DMS153 (cell line): ENCODE measurements at places on chromosomes 7 and 10.

- DNase-seq = no peak
These were observed 44.1 kb upstream of the PTPRN2 start for GRCh38 chr7:158631574-158632195.

DNA sequence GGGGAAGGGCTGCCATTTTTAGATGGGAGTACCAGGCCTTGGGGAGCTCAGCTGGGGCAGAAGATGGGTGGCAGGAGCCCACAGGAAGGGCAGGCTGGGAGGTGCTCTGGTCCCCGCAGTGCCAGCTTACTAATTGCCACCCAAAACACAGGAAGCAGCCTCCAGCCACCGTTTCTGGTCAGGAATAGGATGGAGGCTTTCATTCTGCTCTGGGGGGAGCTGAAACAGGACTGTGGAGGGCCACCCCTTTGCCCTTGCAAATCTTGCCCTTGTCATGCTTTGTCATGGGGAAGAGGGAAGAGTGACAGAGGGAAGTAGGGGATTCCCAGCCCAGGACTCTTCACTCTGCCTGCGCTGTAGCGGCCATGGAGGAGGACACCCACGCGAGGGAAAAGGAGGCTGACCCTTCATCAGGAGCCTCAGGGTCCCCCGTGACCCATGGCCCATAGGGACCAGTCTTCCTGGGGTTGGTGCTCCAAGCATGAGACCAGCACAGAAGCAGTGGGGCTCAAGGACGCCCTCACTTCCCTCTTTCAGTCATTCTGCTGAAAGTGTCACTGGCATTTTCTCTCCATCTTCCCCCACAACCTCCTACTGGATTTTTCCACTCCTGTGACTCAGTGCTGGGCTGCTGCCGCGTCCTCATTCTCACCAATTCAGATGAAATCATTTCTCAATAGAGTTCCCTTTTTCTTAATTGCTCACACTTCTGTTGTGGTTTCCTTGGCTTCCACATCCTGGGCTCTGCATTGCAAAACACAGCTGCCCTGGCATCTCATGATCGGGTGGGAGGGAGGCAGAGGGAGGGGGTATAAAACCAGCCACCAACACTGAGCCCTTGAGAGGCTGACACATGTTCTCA, 61.9 kb downstream of the MKI67 start:
- no peak for DNase-seq

- no peak for DNase-seq
These were observed 99.0 kb upstream of the FZD1 start for GRCh38 chr7:91165006-91165845.

DNA sequence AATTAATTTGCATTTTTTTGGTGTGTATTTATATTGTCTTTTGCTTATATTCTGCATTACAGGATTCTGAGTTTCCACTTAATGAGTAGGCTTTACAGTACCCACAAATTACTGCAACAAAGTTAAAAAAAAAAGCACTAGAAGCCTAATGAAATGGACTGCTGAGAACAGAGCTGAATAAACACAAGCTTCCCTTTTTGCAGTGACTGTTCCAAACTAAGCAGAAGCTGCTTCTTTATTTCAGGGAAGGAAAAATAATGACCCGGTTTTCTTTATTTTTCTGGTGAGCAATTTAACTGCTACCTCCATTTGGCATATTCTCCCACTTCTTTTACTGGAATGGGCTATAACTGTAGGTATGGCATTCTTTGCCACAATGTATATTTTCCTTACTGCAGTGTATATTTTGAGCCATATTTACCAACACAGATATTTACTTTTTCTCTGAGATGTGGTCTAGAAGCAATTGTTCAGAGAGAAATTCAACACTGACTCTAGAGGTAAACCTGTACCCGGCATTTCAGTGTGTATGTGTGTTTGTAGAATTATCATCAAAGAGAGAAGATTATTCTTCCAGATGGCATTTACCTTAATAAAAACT, 56.9 kb downstream of the HDAC9 start:
- DNase-seq = peak; percentile 11

GRCh38 chr10:90847436-90847835, 10.4 kb downstream of the HTR7 start:
- no peak for DNase-seq

GRCh38 chr7:68776326-68776725, 821.9 kb upstream of the AUTS2 start:
- no peak for DNase-seq

- no peak for DNase-seq
These were observed 78.3 kb upstream of the ATP6V0A4 start for GRCh38 chr7:138876326-138876725.

GRCh38 chr7:42493436-42494198, 256.6 kb upstream of the GLI3 start:
- DNase-seq = no peak

DNA sequence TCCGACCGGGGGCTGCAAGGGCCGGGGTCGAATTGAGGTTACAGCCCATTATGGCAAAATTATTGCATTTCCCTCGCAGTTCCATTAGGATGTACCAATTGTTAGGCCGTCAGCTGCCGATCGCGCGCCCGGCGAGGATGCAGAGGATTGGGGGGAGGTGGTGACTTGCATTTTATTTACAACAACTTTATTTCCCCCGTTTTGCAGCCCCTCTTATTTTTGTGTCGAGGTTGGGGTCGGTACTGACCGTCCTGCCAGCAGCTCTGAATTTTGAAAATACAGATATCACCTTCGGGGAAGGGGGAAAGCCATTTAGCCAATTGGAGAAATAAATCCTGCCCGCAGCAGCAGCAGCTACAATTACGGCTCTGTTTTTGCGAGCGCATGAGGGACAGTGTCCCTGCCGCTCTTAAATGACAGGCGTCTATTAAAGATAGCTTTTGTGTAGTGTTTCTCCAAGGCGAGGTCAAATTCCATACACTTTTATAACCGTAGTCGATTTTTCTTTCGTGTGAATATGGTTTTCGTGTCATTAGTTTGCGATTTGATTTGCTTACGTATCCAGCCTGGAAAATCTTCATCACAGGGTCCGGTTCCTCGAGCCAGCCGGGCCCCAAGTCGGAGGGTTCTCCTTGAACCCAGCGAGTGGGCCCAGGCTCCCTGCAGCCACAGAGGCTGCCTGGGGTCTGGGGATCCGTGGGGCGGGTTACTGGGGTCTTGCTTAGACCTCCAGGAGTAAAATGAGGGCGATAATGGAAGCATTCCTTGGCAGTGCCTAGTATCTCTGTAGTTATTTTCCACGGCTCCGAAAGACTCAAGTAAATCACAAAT, 684 bp upstream of the HOXA5 start:
- DNase-seq = no peak

- DNase-seq = no peak
These were observed 85.3 kb downstream of the HECTD2 start for GRCh38 chr10:91495402-91495801.

DNA sequence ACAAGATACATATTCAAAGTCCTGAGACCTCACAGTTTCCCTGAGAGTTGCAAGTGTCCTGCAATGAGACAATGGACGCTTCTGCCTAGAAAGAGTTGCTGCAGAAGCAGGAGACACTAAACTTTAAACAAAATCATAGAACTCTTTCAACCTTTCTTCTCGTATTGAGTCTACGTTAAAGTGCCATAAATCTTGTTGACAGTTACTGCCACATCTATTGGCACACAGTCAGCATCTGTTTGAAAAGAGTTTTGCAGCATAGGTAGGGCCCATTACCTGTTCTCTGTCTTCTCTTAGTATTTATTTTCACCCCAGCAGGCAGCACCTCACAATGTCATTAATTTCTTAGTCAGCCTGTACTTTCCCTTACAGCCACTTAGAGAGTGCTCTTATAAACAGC, 335.3 kb upstream of the ETV1 start:
- peak; percentile 13 for DNase-seq

DNA sequence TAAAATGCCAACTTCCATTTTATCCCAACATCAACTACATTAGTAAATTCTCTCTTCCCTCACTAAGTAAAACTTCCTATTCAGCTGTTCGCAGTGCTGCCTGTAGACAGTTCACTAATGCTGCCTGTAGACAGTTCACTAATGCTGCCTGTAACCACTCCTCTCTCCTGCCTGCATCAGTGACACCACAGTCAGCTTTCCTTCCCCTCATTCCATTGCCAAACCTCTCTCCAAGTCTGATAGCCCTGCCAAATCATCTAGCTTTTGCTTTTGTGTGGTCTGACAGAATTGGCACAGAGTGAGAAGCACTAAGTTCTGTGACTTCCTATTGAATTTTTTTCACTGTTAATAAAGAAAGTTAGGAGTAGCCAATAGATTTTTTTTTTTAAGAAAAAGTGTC, 43.0 kb upstream of the MACC1 start:
- no peak for DNase-seq

DNA sequence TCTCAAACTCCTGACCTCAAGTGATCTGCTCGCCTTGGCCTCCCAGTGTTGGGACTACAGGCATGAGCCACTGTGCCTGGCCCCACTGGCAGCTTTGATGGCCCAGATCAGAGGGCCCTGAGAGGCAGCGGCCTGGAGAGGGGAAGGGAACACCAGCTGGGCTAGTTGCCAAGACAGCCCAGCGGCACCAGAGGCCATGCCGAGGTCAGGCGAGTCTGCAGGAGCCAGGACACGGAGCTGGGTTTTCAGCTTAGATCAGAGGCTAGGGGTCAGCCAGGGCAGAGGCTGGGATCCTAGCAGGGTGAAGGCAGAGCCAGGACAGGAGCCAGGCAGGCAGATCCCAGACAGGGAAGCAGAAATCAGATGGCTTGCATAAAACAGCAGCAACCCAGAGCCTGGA, 92.9 kb downstream of the MYL10 start:
- DNase-seq = no peak

DNA sequence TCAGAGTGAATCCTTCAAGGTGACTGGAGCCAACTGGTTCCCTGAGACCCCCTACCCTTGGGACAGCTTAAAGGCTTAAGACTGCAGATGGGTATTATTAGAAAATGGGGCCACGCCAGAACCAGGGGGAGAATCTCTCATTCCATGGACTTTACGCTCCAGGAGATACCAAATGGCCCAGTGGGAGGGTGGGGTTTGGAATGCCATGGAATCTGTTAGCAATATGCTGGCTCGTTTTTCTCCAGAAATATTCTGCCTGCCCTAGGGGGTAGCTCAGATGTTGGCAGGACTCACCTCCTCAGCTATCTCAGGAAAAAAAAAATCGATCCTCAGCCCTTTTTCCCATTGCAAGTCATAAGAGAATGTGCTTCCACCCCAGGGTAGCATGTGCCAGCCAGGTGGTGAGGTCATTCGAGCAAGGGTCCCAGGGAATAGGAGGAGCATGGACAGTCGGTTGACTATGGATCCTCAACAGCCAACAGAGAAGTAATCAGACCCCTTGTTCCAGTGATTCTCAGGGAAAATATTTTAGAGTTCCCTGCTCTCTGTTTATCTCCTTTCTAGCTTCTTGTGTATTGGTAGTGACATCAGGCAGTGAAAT, 22.9 kb downstream of the SVIL start:
- no peak for DNase-seq

- DNase-seq = no peak
These were observed 187.9 kb downstream of the GATA3 start for GRCh38 chr10:8242295-8242872.

DNA sequence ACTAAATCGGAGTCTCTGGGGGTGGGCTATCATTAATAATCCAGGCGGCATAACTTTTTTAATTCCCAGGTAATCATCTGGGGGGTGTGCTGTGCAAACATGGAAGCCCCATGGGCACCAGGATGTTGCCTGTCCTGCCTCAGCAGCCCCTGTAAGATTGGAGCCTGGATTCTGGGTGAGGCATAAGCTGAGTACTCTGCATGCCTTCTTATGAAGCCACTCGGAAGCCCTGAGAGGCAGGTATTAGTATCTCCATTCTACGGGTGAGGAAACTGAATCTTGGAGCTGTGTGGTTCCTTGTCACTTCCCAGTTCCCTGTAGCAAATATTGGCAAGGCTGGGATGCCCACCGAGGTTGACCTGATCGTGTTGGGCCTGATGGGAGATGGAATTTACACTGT, 7.4 kb upstream of the OPN4 start:
- DNase-seq = no peak

DNA sequence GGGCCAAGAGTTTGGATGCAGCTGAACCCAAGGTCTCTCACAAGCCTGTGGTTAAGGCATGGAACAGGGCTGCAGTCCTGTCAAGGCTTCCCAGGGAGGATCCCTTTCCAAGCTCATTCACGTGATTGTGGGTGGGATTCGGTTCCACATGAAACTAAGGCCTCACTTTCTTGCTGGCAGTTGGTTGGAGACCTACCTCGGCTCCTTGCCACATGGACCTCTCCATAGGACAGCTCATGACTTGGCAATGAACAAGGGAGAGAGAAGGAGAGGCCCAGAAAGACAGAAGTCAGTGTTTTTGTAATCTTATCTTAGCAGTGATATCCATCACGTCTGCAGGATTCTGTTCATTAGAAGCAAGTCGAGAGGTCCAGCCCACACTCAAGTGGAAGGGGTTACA, 583.8 kb downstream of the LRMDA start:
- DNase-seq = no peak

DNA sequence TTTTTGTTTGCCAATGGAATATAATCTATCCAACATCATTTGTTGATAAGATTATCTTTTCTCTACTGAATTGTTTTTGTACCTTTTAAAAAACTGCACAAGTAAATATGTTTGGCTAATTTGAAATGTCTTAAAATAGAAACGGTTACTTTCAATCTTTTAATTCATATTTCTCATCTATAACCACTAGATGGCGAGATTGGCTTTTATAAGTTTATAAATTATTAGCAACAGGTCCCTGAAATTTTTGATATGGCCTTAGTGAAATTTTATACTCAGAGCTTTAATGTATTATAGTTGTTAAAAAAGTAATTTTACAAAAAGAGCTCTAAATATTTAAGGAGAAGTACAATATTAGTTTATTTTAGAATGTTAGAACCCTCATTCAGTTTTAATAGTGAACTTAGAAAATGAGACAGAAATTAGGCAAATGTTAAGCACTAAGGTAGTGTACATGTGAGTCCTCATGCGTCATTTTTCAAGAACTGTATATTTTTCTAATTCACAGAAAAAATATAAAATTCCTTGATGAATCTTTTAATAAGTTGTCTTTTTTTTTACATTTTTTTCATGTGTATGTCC, 592.5 kb downstream of the ARL4A start:
- no peak for DNase-seq

GRCh38 chr10:124469956-124470484, 8.4 kb downstream of the LHPP start:
- DNase-seq = no peak

GRCh38 chr7:437329-438251, 82.1 kb downstream of the PDGFA start:
- no peak for DNase-seq

GRCh38 chr7:26652401-26653100, 211.8 kb downstream of the SKAP2 start:
- no peak for DNase-seq

DNA sequence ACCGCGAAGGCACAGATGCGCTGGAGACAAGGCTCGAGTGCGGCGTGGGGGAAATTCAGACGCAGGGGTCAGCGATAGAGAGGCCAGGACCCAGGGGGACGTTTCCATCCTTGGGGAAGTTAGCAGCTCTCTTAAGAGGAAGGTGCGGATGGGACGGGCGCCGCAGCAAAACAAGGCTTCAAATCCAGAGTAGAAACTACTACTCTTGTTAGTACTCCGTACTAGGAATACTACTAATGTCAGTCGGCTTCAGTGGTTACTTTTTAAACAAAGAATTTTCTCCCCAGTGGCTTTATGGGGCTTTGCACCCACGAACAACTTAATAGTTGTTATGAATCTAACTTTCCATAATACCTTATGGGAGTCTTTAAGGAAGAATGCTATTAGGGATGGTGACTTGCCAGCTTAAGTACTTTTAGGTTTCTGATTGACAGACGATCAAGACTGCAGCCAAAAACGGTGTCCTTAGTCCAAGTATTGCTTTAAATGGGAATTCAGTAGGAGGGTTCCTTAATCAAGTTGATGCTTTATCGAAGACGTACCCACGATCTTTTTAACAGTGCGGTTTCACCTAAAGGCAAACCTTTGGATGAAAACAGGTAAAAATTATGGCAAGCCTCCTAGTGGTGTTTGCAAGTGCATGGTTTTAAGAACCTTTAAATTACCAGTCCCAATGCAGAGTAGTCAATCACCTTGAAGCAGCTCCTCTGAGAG, 812 bp upstream of the IDE start:
- DNase-seq = peak; percentile 16
